Body of pancreas (tissue), 4 donors: ENCODE measurements at places on chromosomes 3 and 15. TPM values are rescaled to one million over a fixed set of nuclear protein-coding genes. Genes with fewer than 3 reads are reported as not detected.

GRCh38 chr3:70298385-70298784 is 14.1 kb downstream of the MDFIC2 start:
- no peak overlapping the region for H3K4me3 ChIP-seq
- no peaks in the 10 kb centered on the region for H3K36me3 ChIP-seq
- H3K4me1 ChIP-seq = no peaks in the 10 kb centered on the region

DNA sequence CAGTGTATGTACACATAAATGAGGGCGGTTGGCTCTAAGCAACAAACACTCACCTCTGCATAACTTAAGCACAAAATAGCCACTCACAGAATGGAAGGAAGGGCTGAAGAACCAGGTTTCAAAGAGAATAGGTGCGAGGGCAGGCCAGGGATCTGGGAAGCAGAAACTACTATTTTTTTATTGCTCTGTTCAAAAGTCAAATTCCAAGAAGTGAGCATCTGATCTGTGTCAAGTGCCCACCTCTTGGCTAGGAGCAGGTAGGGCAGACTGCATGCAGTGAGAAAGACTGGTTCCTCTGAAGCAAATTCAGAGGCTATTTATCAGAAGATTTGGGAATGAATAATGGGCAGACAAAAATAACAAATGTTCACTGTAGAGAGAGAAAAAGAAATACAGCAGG is 336.4 kb upstream of the CTNNB1 start:
- DNase-seq = no peak
- no peak overlapping the region for H3K27ac ChIP-seq
- H3K4me3 ChIP-seq = no peak overlapping the region
- H3K4me1 ChIP-seq = no peaks in the 10 kb centered on the region

- H3K27me3 ChIP-seq = no peaks in the 10 kb centered on the region
- H3K4me1 ChIP-seq = peaks cover 8% of the 10 kb centered on the region
- H3K36me3 ChIP-seq = no peaks in the 10 kb centered on the region
Observed at GRCh38 chr3:113218011-113218680, 6.8 kb downstream of the BOC start.

DNA sequence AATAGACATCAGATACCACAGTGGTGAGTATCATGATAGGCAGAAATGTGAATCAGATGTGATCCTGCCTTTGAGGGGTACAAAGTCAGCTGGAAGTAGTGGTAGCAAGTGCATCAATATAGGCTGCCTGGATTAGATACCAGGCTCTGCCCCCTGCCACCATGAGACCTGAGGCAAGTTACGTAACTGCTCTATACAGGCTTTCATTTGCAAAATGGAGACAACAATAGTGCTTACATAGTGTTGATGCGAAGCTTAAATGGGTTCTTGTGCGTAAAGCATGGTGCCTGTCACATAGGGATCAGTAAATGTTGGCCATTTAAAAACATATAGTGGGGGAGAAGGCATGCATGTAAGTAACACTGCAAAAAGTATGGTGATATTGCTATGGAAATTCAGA is 158.0 kb downstream of the RYR3 start:
- H3K27ac ChIP-seq = no peak overlapping the region
- DNase-seq = no peak
- H3K4me1 ChIP-seq = no peaks in the 10 kb centered on the region
- no peaks in the 10 kb centered on the region for H3K36me3 ChIP-seq
- H3K4me3 ChIP-seq = no peak overlapping the region

DNA sequence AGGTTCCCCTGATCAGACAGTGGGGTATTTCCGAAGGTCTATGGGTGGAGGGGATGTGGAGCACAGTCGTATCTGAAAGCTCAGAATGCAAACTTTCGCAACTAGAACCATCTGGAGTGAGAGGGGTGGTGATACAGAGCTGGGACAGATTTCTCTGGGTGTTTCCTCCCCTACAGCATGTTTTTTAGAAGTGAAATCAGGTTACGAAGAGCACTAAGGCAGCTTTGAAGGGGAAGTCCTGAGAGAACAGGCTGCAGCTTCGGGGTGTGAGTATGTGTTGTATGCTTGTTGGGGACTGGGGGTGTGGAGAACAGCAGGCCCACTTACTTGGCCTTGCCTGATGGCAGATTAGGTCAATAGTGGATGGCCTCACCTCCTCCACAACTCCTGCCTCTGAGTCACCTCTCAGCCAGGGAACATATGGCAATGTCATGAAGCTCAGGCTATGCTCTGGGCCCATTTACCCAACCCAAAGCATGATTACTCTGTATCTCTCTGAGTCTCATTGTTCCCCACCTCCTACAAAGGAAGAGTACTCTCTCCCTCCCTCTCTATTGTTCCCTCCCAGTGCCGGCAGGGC is 107.2 kb upstream of the RASGRP1 start:
- no peaks in the 10 kb centered on the region for H3K27me3 ChIP-seq
- no peaks in the 10 kb centered on the region for H3K4me1 ChIP-seq
- no peak overlapping the region for H3K27ac ChIP-seq
- H3K36me3 ChIP-seq = no peaks in the 10 kb centered on the region
- no peak for DNase-seq

CCR9 gene
- not detected for total RNA-seq
